ENCODE measurements at places on chromosomes 16 and 17.

- no peak for DNase-seq
Measured at GRCh38 chr16:20411055-20411454, 1.7 kb downstream of the ACSM5 start.

DNA sequence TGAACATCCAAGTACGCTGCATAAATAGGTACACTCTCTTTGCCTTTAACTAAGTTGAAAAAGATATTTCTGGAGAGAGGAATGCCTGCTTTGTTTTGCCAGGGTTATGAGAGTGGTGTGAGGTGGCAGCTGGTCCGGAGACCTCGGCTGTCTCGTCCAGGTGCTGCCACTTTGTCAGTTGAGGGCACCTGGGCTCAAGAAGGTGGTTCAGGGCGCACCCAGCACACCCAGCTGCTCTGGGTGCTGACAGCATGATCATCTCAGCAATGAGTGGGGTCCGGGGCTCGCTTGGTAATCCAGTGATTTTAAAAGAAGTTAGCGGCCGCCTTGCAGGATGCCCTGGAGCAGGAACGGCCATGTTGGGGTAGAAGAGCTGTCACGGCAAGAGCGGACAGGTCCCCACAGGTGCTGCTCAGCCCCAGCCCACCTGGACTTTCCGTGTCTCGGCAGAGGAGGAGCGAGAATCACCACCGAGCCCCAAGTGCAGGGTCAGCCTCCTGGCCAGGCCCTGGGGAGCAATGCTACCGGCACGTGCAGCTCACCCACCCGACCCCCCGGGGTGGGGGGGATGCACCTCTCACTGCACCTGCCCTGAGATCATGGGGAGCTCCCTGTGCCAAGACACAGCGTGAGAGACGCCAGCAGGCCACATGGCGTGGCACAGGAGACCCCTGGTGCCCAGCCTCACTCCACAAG is 67.4 kb upstream of the CHMP6 start:
- DNase-seq: no peak

GRCh38 chr17:67636834-67637520 is 80.8 kb upstream of the NOL11 start:
- DNase-seq: no peak

DNA sequence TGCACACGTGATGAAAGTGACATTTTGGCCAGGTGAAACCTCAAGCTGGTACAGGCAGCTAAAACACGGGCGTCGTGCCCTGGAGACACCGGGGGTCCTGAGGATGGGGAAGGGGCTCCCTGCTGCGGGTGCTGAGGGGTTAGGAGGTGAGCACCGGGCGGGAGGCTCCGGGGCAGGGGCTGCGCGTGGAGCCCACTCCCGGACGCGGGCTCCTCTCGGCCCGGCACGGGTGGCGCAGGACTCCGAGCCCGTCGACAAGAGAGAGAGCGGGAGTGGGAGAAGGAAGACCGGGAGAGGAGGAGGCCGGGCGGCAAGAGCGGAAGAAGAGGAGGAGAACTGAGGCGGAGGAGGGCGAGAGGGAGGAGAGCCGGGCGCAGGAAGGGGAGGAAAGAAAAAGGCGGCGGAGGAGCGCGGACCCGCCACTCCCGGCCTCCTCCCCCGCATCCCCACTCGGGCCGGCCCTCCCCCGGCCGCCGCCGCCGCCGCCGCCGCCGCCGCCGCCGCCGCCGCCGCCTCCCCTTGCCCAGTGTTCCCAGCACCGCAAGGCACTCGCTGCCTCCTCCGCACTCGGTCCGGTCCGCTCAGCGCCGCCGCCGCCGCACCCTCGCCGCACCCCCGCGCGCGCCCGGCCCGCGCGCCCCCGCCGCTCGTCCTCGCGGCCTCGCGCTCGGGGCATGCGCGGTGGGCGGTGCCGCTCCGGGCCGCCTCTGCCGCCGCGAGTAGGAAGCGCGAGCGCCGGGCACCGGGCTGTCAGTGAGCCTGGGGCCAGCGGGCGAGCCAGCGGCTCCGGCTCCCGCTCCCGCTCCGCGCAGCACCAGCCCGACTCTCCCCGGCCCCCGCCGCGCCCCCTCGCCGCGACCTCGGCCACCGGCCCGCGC is at the start of gene PRKCA:
Gene PRKCA, plus strand, starts transcription at position 750 of the 878 bp plus-strand sequence.
- DNase-seq: peak; percentile 69

GRCh38 chr17:81513372-81513752 is 763 bp upstream of the ACTG1 start:
- DNase-seq: peak; percentile 76

DNA sequence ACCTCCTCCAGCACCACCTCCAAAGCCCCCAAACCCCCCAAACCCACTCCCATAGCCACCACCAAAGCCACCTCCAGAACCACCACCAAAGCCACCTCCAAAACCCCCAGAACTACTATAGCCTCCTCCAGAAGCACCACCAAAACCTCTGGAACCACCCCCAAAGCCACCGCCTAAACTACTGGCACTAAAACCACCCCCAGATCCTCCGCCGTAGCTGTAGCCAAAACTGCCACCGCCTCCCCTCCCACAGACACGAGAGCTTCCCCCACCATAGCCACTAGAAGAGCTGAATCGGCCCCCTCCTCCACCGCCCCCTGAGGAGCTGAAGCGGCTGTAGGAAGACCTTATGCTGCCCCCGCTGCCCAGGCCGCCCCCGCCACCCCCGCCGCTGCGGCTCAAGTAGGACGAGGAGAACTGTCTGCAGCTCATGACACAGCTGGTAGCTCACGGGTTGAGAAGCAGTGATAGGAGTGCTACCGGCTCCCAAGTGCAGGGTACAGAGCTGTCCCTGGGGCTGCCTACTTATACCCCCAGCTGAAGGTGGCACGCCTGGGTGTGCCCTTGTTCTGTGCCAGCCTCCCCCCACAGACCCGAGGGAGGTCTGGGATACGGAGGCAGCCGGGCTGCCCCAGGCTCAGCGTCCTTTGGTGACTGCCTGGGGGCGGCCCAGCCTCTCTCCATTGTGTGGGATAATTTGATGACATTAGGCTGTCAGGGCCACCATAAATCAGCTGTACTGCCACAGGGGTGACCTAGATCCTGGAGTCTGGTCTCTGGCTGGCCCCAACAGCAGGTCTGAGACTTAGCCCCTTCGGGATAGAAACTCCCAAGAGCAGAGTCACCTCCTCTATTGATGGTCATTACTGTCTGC is at the start of gene KRT9:
Gene KRT9, minus strand, starts transcription at position 499 of the 874 bp plus-strand sequence. Its CDS starts 67 bp downstream, at position 432.
- DNase-seq: no peak

DNA sequence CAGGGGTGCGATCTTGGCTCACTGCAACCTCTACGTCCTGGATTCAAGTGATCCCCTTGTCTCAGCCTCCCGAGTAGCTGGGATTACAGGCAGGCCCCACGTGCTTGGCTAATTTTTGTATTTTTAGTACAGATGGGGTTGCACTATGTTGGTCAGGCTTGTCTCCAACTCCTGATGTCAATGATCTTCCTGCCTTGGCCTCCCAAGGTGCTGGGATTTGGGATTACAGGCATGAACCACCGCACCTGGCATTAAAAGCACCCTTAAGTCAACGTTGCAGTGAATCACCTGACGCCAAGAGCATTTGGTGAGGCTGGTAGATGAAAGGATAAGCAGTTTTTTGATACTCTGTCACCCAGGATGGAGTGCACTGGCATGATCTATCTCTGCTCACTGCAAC is 59.0 kb downstream of the NDE1 start:
- DNase-seq: no peak

- DNase-seq: peak; percentile 30
Measured at GRCh38 chr17:13597723-13598347, 3.9 kb downstream of the HS3ST3A1 start.

DNA sequence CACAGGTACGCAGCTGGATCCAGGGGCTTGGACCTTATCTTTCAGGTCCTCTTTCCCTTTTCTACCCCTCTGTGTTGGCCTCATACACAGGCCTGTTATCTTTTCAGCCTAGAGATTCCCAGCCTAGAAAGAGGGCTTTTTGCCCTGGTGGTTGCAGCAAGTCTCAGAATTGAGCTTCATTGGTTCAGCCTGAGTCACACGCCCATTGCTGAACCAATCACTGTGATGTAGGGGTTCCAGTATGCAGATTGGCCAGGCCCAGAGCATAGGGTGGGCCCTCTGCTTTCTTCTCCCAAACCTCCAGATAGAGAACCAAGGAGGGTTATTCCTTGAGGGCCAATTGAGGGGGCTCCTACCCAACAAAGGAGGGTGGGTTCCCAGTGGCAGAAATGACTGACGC is 32.8 kb downstream of the GPT2 start:
- no peak for DNase-seq

DNA sequence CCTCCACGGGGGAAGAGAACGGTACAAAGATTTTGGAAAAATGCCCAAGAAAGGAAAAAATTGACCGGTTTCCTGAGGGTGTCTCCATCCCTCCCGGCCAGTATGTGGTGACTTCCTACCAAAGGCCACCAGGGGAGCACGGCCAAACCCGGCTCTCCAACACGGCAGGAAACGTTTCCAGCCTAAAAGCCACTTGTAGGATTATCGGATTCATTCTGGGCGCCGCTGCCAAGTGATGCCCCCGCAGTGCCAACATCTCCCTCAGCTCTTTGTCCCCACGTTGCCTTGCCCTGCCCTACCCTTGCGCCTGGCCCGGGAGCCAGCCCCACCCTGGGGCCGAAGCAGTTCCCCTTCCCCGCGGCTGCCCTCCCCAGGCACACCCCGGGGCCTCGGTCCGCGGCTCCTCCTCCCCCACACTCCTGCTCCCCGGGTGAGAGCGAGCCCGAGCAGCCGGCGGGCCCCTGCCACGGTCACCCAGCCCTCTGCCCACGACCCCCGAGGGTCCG is 688 bp downstream of the CRK start:
- DNase-seq: peak; percentile 53

GRCh38 chr16:84482951-84483881 is 21.2 kb downstream of the MEAK7 start:
- DNase-seq: no peak

DNA sequence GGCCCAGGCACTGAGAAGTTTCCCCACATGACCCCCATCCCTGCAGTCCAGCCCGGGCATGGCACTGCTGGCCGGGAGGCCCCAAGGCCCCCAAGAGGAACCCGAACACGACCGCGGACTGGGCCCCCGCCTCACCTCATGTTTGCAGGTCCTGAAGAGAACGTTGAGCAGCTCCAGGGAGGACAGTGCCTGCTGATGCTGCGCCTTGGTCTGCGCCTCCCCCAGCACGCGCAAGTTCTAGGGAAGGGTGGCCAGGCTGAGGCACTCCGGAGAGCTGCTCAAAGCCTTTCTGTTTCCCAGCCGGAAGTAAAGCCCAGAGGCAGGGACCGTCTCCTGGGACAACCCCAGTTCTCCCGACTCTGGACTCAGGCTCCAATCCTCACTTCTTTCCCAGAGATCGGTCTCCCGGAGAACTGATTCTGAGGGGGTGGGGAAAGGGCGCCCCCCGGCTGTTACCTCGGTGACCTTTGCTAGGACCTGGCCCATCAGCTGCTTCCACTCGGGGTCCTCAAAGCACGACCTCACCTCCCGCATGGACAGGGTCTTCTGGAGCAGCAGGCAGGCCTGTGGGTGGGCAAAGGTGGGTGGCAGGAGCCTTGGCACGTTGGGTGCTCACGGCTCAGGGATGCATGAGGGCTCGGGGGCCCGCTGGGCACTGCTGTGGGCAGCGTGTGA is 13.7 kb downstream of the MYBBP1A start:
- DNase-seq: no peak

GRCh38 chr17:4766723-4767122 is 5.0 kb upstream of the TM4SF5 start:
- no peak for DNase-seq

DNA sequence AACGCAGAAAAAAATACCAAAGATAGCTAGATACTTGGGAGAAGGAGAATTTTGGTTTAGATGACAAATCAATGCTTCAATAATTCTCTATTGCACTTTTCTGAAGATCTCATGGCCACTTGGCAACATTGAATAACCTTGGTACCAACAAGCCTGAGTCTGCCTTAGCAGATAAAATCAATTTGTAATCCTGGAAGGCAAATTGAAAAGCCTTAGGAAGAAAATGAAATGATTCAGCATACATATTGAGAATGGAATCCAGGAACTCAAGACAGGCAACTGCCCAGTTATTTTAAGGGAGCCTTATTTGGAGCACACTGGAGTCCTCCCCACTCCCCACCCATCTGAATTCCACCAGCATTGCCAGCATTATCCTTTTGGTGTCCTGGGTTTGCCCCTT is 109.3 kb upstream of the SOX9 start:
- DNase-seq: no peak

DNA sequence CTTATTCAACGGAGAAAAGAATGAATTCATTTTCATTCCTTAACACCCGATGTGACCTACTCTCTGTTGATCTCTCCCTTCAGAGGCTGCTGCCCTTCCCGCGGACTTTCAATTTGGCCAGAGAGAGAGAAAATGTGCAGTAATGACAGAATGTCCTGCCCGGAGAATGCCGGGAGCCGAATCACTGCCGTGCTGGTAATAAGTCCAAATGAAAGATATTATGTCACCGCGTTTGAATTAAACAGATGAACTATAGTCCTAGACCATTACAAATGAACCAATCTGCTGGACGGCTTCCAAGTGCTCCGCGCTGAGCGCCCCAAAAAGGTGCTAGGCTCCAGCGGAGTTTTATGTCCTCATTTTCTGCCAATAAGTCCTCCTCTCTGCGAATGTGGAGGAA is 14.7 kb upstream of the C16orf82 start:
- DNase-seq: no peak

GRCh38 chr16:66751053-66751302 is 431 bp downstream of the DYNC1LI2 start:
- DNase-seq: peak; percentile 20

DNA sequence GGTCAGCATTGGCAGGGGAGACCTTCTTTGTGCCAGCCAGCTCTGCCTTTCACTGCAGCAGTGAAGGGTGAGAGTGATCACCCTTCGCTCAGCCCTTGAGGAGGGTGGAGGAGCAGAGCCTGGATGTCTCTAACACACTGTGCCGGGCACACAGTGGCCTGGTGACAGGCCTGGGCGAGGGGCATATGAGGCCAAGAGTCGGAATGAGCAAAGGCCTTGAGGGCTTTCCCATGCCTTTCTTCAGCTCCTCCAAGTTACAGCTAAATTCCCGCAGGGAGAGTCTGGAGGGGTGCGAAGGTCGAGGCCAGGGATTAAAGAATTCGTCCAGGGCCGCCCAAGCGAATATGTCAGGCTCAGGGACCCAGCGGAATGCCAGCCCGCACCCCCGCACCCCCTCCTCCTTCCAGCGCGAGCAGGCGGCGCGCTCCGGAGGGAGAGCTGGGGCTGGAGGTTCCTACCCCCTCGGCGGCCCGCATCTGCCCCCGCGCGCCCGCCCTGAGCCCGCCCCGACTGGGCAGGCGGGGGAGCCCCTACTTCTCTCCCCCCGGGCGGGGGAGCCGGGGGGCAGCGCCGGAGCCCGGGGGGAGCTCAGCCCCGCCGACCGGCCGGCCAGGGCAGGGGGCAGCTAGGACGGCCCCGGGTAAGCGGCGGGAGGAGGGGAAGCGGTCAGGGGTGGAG is at the start of gene RASL10B:
Gene RASL10B, plus strand, starts transcription at position 401 of the 678 bp plus-strand sequence. CDS start 3,546 bp downstream, outside the sequence.
- peak; percentile 61 for DNase-seq

GRCh38 chr16:3954411-3954921 is 74.0 kb upstream of the CREBBP start:
- DNase-seq: no peak

GRCh38 chr16:87681981-87682570 is 79.8 kb downstream of the JPH3 start:
- DNase-seq: peak; percentile 29

- DNase-seq: no peak
Measured at GRCh38 chr17:17309356-17309755, 6.2 kb downstream of the NT5M start.
